ENCODE measurements at places on chromosomes 5 and 9.

- no peak for DNase-seq
Measured at GRCh38 chr9:89405826-89406225, 87.5 kb downstream of the SECISBP2 start.

DNA sequence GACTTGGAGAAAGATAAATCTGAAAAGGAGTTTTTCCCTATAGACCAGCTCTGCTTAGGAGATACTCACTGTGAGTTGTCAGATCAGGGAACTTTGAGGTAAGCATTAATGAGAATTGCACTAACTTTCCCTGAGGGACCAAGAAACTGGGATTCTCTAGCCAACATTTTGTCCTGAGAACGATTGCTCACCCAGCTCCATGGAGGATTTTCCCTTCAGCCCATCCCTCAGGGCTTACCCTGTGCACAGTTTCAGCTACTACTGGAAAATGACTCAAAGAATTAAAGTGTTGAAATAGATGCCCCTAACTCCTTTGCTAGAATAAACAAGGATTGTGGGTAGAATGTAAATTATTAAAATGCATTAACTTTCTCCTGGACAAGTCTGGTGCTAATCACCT is 237.2 kb upstream of the IL12B start:
- no peak for DNase-seq

GRCh38 chr9:79154806-79155205 is 417.0 kb upstream of the TLE4 start:
- no peak for DNase-seq

DNA sequence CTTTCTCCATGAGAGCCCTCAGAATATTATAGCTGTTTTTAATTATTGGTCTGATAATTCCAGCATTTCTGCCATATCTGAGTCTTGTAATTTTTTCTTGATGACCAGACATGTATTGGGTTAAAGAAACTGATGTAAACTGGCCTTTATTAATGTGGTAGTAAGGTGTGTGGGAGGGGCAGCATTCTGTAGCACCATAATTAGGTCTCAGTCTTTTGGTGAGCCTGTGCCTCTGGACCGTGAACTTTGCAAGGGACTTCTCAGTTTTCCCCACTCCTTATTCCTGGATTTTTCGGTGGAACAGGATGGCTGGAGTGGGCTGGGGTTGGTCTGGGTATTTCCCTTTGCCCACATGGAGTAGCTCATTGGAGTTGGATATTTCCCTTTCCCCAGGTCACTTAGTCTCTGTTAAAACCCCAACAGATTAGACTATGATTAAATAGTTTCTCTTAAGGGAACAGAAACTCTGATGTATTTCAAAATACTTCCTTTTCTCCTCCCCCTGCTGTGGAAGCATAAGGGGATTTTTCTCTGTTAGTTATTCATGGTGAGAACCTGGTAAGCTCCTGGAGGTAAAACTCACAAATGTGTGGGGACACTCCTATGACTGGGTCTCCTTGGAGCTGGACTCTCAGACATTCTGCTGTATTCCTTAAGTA is 52.4 kb downstream of the FSD1L start:
- no peak for DNase-seq

DNA sequence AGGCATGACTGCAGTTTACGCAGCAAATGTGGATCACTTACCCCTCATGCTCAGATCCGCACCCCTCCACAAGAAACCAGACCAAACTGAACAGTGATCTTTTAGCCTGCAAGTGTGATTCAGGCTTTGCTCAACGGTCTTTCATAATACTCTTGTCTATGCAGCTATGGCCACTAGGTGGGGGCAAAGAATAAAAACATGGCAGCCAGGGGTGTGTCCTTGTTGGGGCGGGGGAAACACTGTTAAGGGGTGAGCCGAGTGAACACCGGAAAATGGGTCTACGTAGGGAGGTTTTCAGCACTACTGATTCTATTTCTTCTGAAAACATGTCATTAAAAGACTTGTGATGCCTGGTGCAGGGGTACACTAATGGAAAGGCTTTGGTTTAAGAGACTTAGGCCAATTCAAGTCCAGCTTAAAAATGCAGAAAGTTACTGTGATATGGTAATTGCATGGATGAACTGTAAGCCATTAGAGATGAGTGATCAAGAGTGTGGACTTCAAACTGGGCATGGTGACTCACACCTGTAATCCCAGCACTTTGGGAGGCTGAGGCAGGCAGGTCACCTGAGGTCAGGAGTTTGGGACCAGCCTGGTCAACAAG is 49.9 kb upstream of the GPR151 start:
- peak; percentile 73 for DNase-seq

DNA sequence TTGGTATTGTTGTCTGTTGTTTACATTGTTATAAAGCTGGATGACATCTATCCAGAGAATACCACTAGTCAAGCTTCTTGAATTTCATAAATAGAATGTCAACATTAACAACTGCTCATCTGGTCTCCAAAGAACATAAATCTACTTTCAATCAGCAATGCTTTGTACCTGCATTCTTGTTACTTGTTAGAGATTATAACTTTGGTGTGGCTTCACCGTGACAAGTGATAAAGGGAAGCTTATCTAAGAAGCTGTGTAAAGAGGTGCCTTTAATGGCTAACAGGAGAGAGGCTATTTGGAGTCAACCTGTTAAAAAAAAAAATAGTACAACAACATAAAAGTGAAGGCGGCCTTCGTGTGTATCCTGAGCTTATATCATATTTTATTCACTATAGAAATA is 41.8 kb downstream of the MUSK start:
- DNase-seq, result no peak

DNA sequence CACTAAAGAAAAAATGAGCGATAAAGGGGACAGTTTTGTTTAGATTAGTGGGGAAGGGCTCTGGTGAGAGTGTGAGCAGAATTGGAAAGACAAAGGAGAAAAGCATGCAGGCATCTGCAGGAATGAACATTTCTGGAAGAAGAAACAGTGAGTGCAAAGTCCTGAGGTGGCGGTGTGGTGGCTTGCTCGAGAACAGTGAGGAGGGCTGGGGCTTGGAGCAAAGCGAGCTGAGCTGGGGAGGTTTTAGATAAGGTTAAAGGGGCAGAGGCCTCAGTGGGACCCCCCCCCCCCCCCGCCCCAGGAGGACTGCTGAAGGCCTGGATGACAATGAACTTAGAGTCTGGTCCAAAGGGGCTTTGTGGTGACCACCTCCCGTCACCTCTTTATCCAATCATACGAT is 202.7 kb upstream of the MVB12B start:
- no peak for DNase-seq

DNA sequence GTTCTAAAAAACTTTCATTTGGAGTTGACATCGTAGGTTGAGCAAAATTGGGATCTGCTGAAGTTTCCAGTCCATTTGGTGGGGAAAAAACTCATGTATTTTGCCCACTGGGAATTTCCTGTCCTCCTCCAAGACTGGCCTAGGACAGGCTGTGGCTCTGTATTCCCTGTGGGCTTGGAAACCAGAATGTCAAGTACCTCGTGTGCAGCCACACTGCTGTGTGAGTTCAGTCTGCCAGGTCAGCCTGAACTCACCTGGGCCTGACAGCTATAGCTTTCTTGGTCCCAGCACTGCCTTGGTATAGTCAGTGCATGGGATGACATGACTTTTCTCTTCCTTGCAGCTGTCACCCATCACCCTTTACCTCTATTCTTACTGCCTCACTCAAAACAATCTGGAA is 35.0 kb upstream of the KLF9 start:
- DNase-seq, result no peak

- DNase-seq, result peak; percentile 81
Measured at GRCh38 chr9:132507670-132508469, 74.5 kb upstream of the BARHL1 start.

DNA sequence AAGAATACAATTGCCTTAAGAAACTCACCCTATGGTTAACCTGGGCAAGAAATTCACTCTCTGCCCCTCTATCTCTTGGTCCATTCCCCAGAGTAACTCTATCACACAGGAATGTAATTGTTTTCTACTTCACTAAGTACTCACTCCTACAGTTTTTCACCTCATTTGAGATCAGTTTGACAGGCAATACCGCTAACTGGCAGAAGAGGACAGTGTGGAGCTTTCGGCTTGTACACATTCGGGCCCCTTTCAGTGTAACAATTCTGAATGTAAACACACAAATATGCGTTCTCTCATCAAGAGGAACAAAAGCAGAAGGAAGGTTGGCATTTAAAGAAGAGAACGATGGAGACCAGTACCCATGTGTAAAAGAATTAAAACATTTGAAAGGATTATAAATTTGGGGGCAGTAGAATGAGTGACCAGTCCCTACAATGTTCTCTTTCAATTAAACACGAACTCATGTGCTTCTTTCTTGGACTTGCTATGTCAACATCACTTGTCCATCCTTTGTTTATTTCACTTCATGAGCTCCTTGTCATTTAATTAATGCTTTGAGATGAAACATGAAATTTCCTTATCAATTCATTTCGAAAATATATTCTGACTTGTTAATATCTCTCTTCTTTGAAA is 188.5 kb upstream of the GRAMD2B start:
- no peak for DNase-seq

- no peak for DNase-seq
Measured at GRCh38 chr9:20028849-20029231, 240.0 kb upstream of the SLC24A2 start.

DNA sequence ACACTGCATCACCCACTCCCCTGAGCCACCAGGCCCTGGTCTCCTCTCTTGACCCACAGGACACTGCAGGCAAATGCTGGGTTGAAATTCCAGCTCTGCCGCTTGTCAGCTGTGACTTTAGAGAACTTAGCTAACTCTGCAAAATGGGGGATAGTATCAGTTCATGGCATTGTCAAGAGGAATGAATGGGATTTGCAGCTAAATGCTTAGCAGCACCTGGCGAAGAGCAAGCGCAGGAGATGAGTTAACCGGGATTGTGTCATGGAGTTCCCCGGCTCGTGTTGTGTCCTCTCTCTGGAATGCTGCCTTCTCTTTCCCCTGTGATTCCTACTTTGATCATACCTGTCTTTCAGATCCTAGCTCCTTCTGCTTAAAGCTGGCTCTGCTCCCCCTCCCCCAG is 67.1 kb downstream of the DAB2IP start:
- no peak for DNase-seq

DNA sequence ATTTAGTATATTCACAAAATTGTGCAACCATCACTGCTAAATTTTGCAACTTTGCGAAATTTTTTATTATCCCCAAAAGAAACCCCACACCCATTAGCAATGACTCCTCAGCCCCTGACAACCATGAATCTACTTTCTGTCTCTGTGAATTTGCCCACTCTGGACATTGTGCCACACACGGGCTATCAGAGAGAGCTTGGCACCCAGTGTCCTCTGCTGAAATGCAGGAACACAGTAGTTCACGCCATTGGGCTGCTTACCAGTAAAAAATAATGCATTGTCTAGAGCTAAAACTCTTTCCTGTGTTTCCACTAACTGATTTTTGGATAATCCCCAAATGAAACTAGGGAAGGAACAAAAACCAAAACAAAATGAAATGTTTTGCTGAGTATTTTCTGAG is 60.0 kb downstream of the HRH2 start:
- no peak for DNase-seq

- no peak for DNase-seq
Measured at GRCh38 chr9:117121316-117121715, 293.5 kb downstream of the ASTN2 start.

GRCh38 chr9:93949073-93949693 is 6.0 kb downstream of the BARX1 start:
- no peak for DNase-seq

DNA sequence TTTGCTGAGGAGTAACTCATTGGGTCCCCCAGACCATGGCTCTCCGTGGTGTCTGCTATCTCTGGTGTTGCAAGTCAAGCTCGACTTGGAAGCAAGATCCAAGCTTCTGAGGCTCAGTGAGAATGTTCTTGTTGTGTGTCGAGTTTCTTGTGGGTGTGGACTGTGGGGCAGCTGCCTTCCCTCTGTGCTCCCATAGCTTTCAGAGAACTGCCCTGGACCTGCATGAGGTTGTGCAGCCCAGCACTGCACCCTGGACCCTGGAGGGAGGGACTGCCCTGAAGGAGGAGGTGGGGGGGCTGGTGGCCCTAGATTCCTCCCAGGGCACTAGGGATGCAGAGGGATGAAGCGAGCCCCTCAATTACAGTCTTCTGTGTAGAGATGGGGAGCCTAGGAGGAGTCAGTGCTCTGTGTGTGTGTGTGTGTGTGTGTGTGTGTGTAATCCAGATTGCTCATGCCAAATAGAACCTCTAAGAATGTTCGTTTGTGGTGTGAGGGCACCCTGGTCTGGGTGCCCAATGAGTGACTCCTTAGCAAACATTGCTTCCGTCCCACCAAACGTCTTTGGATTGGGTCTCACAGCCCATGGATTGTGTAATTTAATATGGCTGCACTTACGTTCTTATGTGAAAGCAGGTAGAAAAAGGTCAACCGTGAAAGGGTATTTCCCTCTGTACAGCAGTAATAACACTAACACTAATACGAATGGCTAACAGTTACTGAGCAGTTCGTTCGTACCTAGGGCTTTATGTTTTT is 143.3 kb upstream of the LMX1B start:
- peak; percentile 14 for DNase-seq

DNA sequence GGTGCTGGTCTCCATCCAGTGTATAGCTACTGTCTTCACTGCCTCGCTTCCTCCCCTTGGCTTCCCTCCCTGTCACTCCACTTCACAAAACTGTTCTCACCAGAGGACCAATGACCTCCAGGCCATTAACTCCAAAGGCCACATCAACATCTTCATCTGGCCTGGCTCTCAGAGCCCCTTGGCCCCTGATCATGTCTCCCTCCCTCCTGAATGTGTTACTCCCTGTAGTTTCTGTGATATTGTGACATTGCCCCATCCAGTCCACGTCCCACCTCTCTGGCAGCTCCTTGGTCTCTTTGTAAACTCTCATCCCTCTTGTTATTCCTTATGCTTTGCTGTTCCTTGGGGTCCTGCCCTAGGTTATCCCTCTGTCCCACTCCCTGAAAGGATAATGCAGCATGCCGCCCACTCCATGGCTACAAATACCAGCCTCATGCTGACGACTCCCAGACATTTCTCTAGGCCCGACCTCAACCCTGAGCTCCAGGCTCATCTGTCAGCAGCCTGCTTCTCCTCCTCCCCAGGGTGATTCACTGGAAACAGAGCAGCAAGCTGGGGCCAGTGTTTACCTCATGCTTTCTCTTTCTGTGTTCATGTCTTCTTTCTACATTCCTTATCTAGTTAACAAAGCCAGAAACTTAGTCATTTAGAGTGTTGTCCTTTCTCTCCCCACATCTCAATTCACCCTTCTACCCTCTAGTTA is 312.2 kb downstream of the SPOCK1 start:
- no peak for DNase-seq

DNA sequence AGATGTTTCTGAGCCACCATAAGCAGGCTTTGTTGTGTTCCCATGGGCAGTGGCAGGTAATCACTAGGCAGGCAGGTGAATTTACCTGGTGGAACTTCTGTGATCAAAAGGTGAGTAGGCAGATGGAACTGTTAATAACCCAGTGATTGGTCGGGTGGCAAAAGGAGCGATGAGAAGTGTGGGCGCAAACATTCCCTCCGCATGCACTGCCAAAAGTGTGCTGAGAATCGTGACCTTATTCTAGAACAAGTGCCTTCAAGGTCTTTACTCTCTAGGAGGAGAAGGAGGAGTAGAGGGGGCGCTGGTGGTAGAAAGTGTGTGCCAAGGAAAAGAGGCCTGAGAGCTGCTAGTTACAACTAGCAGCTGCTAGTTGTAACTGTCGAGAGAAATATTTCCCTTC is 3.3 kb downstream of the OTULINL start:
- DNase-seq, result no peak

Measured in activated naive CD4-positive, alpha-beta T cell treated with anti-CD3 and anti-CD28 coated beads for 36 hours (primary cell).